Activated CD4-positive, alpha-beta T cell treated with anti-CD3 and anti-CD28 coated beads, Interleukin-2, amount 10 ng/mL, durations not matched to agents 7 days and 5 days (primary cell): ENCODE measurements at places on chromosomes 12 and 14. TPM values are rescaled to one million over a fixed set of nuclear protein-coding genes. Genes with fewer than 3 reads are reported as not detected.

- DNase-seq: no peak
- H3K27me3 ChIP-seq: no peaks in the 10 kb centered on the region
- peaks cover 10% of the 10 kb centered on the region for H3K36me3 ChIP-seq
- H3K4me3 ChIP-seq: no peak overlapping the region
- H3K4me1 ChIP-seq: peaks cover 31% of the 10 kb centered on the region
- H3K27ac ChIP-seq: no peak overlapping the region
Observed at GRCh38 chr14:73324533-73324932, 87.2 kb downstream of the PAPLN start.

DNA sequence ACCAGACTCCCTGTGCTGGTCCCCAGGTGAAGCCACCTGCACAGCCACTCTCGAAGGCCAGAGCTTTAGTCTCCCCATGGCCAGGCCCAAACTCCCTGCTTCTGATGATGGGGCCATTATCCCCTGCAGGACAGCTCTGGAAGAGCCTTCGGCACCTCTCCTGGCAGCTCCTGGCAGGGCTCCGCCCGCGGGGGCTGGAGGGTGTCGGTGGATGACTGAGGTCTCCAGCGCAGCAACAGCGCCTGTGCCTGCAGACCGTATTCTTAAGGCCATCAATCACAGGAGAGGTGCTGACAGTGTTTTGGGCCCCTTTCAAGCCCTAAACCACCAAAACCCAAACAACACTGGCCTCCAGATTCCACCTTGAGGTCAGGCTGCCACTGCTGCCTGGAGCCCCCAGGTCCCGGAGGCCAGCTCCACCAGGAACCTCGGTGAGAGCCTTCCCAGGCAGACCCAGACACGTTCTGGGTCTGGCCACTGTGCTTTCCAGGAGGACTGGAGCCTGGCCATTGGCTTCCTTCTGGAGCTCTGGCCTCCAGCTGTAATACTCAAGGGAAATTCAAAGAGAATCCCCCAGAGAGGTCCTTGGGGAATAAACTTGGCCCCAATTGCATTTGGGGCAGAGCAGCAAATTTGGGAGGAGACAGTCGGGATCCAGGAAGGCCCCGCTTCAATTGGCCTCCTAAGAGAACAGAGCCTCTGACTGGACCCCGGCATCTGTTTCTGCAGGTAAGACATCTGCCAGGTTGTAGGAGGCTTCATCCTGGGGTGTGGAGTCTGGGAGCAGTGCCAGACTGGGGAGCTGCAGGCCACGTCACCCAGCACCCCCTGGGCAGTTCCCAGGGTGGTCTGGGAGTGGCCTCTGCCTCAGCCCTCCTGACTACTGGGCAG lies 210.6 kb upstream of the RTL1 start:
- DNase-seq: no peak
- H3K4me1 ChIP-seq: no peaks in the 10 kb centered on the region
- no peaks in the 10 kb centered on the region for H3K36me3 ChIP-seq

DNA sequence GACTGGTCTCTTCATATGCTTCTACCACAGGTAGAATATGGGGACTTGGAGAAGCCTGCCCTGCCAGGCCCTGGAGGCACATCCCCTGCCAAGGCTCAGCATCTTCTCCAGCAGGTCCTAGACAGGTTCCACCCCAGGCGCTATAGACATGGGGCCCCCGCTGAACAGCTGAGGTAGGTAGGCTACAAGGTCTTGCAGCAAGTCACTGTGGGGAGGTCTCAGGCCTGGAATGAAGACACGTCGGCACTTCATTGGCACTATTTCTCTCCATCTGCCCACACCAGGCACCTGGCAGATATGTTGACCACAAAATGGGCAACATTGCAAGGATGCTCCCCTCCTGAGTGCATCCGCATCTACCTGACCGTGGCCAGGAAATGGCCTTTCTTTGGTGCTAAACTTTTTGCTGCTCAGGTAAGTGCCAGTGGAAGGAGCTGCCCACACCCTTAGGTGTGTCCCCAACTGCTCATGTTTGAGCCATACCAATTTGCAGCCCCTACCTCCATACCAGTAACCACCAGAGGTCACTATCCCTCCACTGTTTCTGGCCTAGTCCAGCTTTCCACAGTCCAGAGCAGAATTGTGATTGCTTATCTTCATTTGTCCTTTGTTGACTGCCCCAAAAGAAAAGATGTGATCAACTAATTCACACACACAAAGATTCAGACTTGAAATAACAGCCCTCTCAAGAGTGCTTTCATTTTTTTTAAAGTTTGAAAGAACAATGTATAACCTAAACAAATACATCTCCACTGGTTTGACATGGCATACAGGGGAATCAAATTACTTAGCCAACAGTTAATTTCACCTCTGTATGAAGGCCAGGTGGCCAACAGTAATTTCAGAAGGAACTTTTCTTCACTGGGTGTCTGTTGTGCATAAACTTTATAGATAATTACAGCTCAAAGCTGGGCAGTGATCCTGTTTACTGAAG lies 16.1 kb downstream of the PIGH start:
- DNase-seq: peak; percentile 40
- no peaks in the 10 kb centered on the region for H3K27me3 ChIP-seq
- H3K36me3 ChIP-seq: peaks cover 3% of the 10 kb centered on the region
- peaks cover 7% of the 10 kb centered on the region for H3K4me1 ChIP-seq
- no peak overlapping the region for H3K27ac ChIP-seq

GRCh38 chr12:130460611-130461446 lies 123.1 kb downstream of the PIWIL1 start:
- no peak overlapping the region for H3K4me3 ChIP-seq
- H3K4me1 ChIP-seq: no peaks in the 10 kb centered on the region
- no peak overlapping the region for H3K27ac ChIP-seq
- no peaks in the 10 kb centered on the region for H3K36me3 ChIP-seq
- no peak for DNase-seq
- no peaks in the 10 kb centered on the region for H3K27me3 ChIP-seq

- no peaks in the 10 kb centered on the region for H3K4me1 ChIP-seq
- no peak overlapping the region for H3K27ac ChIP-seq
- no peaks in the 10 kb centered on the region for H3K36me3 ChIP-seq
- DNase-seq: no peak
Observed at GRCh38 chr12:123961585-123962345, 10.9 kb downstream of the CCDC92 start.

- no peaks in the 10 kb centered on the region for H3K36me3 ChIP-seq
- H3K4me3 ChIP-seq: no peak overlapping the region
- no peak overlapping the region for H3K27ac ChIP-seq
- H3K4me1 ChIP-seq: no peaks in the 10 kb centered on the region
- no peaks in the 10 kb centered on the region for H3K27me3 ChIP-seq
- no peak for DNase-seq
Observed at GRCh38 chr12:93712200-93712599, 35.0 kb downstream of the CRADD start.

GRCh38 chr14:104211741-104212140 lies 73.4 kb downstream of the KIF26A start:
- no peak for DNase-seq
- H3K27me3 ChIP-seq: no peaks in the 10 kb centered on the region
- H3K4me3 ChIP-seq: no peak overlapping the region
- no peak overlapping the region for H3K27ac ChIP-seq
- no peaks in the 10 kb centered on the region for H3K36me3 ChIP-seq
- H3K4me1 ChIP-seq: no peaks in the 10 kb centered on the region

GRCh38 chr12:67358781-67359338 lies 89.7 kb downstream of the CAND1 start:
- no peak overlapping the region for H3K27ac ChIP-seq
- no peak overlapping the region for H3K4me3 ChIP-seq
- H3K4me1 ChIP-seq: peaks cover 14% of the 10 kb centered on the region
- no peaks in the 10 kb centered on the region for H3K27me3 ChIP-seq
- no peaks in the 10 kb centered on the region for H3K36me3 ChIP-seq

GRCh38 chr12:54349679-54350078 lies 14.6 kb downstream of the GPR84 start:
- H3K4me3 ChIP-seq: no peak overlapping the region
- no peaks in the 10 kb centered on the region for H3K27me3 ChIP-seq
- no peak overlapping the region for H3K27ac ChIP-seq
- peaks cover 53% of the 10 kb centered on the region for H3K36me3 ChIP-seq
- DNase-seq: no peak

DNA sequence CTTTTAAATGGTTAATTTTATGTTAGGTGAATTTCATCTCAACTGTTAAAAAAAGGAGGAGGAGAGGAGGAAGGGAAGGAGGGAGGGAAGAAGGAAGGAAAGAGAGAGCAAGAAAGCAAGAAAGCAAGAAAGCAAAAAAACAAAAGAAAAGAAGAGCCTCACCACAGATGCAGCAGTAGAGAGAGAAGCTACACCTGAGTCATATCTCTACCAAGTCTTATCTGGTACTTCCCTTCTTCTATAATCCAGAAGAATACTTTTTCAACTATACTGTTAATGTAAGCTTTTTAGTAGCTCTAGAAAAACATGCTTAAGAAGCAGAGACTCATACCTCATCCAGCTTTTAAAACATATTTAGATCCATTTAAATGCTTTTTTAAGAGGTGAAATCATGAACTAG lies 5.6 kb upstream of the IL26 start:
- no peak overlapping the region for H3K27ac ChIP-seq
- no peak overlapping the region for H3K4me3 ChIP-seq
- no peak for DNase-seq
- peaks cover 3% of the 10 kb centered on the region for H3K36me3 ChIP-seq
- H3K4me1 ChIP-seq: peaks cover 31% of the 10 kb centered on the region

DNA sequence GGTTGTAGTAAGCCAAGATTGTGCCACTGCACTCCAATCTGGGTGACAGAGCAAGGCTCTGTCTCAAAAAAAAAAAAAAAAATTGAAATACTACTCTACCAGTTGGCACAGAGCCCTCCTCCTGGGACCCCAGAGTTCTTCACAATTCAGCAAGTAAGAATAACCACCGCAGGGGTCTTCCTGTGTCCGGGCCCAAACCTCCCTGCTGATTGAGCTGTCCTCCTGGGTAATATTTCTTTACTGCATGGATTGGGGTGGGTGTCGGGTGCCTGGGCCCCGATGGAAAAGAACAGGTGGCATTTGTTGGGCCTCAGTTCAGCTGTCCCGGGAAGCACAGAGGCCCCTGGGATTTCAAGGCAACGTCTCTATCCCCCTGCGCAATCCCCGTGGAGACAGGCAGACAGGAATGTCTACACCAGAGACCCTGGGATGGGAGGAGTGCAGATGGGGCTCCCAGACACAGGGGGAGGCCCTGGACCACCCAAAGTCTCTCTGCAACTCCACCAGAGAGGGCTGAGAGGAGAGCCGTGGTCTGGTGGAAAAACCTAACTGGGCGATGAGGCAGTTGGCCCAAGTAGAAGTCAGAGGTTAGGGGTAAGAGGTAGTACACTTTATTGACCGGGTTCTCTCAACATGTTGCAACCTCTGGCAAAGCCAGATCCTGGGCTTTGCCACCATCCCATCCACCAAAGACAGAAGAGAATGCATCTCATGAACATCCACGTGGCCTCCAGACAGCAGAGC lies 32.7 kb upstream of the VPS37B start:
- no peaks in the 10 kb centered on the region for H3K36me3 ChIP-seq
- no peak for DNase-seq
- no peak overlapping the region for H3K4me3 ChIP-seq
- no peaks in the 10 kb centered on the region for H3K27me3 ChIP-seq
- peaks cover 9% of the 10 kb centered on the region for H3K4me1 ChIP-seq
- H3K27ac ChIP-seq: peak overlapping the region; percentile 62

GRCh38 chr14:41146391-41146790 lies 460.3 kb upstream of the LRFN5 start:
- H3K4me3 ChIP-seq: no peak overlapping the region
- DNase-seq: no peak
- no peaks in the 10 kb centered on the region for H3K36me3 ChIP-seq
- H3K4me1 ChIP-seq: no peaks in the 10 kb centered on the region

DNA sequence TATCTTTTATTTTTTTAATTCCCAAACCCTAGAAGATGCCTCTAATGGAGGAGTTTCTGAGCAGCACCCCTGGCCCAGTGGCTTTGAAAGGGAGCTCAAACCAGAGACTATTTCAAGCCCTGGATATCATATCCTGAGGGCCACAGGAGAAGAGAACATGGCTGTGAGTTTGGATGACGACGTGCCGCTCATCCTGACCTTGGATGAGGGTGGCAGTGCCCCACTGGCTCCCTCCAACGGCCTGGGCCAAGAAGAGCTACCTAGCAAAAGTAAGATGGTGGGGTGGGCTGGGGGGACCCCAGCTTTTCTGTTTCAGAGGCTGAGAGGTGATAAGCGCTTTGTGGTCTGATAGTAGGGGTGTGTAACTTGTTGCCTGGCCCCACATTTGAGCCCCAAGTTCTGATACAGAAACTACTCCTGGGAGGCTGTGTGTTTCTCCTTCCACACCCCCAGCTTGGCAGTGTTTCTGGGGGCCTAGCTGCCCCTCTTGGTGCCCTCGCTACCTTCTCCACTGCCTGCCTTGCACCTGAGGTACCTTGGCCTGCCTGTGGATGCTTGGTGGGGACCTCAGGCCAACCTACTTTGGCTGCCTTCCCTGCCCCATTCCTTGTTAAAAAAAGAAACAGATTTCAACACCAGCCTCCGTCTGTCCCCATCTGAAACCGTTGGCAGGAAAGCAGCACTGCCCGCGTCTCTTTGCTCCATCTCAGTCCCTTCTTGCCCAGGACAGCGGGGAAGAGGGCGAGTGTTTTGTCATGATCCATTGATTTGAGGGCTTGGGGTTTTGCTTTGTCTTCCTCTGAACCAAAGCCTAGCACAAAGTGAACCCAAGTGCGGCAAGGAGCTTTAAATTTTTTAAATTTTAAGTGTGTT lies 5.7 kb downstream of the TPCN1 start:
- peaks cover 24% of the 10 kb centered on the region for H3K36me3 ChIP-seq
- no peak for DNase-seq
- peaks cover 55% of the 10 kb centered on the region for H3K4me1 ChIP-seq
- H3K27ac ChIP-seq: no peak overlapping the region
- no peaks in the 10 kb centered on the region for H3K27me3 ChIP-seq

DNA sequence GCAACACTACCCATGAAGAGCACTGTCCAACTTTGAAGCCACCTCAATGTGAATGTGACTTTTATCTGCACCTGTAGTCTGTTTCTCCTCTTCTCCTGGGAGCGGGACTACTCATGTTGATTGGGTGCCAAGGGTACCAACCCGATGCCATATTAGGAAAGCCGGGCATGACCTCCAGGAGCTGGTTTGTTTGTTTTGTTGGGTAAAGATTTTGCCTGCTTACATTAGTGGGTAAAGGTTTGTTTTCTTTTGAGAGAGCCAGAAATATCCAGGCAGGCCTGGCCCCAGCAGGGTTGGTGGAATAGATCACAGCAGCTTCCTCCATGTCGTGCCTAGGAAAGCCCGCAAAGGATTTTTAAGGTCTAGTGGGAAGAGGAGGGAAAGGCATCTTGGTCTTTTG lies 19.7 kb upstream of the ITPK1 start:
- H3K4me3 ChIP-seq: no peak overlapping the region
- DNase-seq: no peak
- H3K36me3 ChIP-seq: no peaks in the 10 kb centered on the region
- H3K27me3 ChIP-seq: no peaks in the 10 kb centered on the region

SLC25A47 gene
- total RNA-seq: not detected

MYL2 gene
- not detected for total RNA-seq

TMEM179 gene
- total RNA-seq: not detected

PXMP2 gene
- total RNA-seq: 35.9 TPM

KRT80 gene
- not detected for total RNA-seq

GPRC5D gene
- total RNA-seq: 0.67 TPM

STAB2 gene
- not detected for total RNA-seq
